ENCODE measurements at places on chromosomes 7 and 10.

DNA sequence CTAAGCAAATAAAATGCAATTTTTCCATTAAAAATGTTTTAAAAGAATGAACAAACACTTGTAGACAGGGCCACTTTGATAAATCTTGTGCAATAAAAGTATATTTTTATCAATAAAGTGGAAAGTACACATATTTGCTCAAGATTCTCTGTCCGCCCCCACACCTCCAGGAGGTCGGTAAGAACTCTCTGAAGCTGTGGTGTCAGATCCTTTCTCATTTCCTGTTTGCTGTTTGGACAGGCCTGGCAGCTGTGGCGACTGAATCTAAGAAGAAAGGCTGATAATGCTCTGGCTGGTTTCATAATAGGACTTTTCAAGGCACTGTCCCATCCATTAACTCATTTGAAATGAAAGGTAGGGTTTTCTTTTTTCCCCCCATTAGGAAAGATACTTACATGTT is 15.3 kb upstream of the ASB4 start:
- DNase-seq, result no peak

DNA sequence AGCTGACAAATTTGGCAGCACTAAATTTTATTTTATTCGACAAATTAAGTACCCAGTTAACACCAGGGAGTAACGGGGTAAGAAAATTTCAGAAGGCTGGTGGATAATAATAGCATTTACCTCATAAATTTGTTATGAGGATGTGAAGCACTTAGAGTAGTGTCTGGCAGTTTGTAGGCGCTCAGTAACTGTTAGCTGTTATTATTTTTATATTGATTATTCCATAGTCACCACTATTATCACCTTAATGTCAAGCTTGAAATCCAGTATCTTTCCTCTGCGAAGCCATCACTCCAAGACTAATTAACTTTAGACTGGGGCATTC is 563 bp upstream of the COA1 start:
- no peak for DNase-seq

- no peak for DNase-seq
Observed at GRCh38 chr7:134465491-134465890, 6.6 kb upstream of the AKR1B1 start.

DNA sequence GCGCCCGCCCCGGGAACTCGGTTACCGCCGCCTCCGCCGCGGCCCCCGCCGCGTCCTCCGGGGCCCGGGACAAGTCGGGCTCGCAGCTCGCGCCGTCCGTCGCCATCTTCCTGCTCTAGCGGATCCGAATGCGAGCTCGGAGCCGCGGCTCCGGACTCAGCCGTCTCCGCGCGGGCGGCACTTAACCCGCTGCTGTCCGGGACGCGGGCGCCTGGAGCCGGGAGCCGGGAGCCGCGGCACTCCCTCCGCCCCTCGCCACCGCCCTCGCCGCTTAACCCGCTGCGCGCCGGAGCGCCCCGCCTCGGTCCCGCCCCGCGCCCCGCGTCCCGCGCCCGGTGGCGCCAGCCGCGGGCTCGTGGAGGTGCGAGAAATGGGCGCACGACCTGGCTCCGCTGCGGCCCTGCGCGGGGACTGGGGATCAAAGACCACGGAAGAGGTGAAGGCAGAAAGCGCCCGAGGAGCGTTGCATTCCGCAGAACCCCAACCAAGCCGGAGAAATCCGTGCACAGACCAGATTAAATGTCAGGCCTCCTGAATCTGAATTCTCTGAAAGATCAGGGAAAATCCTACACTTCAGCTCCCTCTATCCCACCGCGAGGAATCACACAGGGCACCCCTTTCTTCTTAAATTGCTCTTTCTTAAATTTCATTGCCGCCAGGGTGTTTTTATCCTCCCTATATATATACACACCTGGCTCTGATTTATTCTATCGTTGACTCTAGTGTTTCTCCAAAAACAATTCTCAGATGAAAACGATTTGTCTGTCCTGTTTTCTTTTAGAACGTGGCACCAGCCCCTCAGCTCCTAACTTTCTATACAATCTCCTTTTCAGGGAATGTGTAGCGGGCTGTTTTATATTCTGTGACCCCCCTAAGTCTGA is at the start of gene CTTNBP2:
CTTNBP2 (minus strand) TSS at position 132 of the 881 bp plus-strand sequence; CDS start at position 106, 26 bp downstream.
- DNase-seq, result no peak

- DNase-seq, result peak; percentile 59
Observed at GRCh38 chr10:7193369-7193768, 217.5 kb downstream of the SFMBT2 start.

- no peak for DNase-seq
Observed at GRCh38 chr7:123632808-123633207, 22.9 kb upstream of the LMOD2 start.

- no peak for DNase-seq
Observed at GRCh38 chr10:82089327-82089726, 214.3 kb downstream of the NRG3 start.

Data from stimulated activated naive CD4-positive, alpha-beta T cell (primary cell).